Activated CD4-positive, alpha-beta T cell treated with anti-CD3 and anti-CD28 coated beads, Interleukin-2, amount 10 ng/mL, durations not matched to agents 7 days and 5 days (primary cell): ENCODE measurements at places on chromosomes 3 and 15.

GRCh38 chr15:60496853-60497252 is 17.9 kb upstream of the ICE2 start:
- DNase-seq: no peak
- H3K27ac ChIP-seq: peak overlapping the region; percentile 9
- no peaks in the 10 kb centered on the region for H3K27me3 ChIP-seq
- no peak overlapping the region for H3K4me3 ChIP-seq

DNA sequence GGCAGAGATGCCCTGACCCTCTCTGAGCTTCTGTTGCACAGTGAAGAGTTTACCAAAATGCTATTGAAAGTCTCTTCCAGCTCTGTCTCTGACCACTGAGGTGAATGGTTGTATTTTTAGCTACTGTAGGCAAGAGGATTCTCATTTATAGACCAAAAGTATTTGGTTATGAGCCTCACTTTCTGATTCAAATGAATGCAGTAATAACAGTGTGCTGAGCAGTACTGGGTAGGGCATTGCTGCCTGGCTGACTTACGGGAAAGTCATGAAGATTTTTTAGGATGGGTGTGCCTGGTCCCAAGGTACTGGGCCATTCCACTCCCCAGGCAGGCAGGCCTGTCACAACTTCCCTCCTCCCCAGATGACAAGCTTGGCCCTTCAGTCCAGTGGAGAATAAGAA is 15.5 kb downstream of the PLA1A start:
- no peak overlapping the region for H3K27ac ChIP-seq
- no peak for DNase-seq
- H3K36me3 ChIP-seq: no peaks in the 10 kb centered on the region
- H3K4me3 ChIP-seq: no peak overlapping the region

GRCh38 chr3:6528951-6529350 is 332.0 kb upstream of the GRM7 start:
- H3K4me1 ChIP-seq: no peaks in the 10 kb centered on the region
- DNase-seq: no peak
- no peaks in the 10 kb centered on the region for H3K36me3 ChIP-seq
- no peaks in the 10 kb centered on the region for H3K27me3 ChIP-seq
- no peak overlapping the region for H3K4me3 ChIP-seq

DNA sequence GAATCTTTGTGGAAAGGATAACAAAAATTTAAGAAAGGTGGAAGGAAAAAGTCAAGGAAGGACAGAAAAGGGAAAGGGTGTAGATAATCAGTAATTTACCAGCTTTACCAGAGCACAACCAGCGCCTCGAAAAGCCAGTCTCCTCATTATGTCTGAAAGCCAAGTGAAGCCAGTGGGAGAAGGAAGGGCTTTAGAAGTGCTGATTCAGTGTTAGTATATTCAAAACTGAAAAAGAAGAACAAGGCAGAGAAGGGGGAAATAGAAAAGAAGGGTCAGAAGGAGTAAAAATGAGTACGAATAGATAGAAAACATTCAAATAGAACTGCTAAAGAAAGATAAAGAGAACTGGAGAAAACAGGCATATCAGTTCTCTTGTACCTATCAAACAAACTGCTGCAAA is 4.1 kb downstream of the PBRM1 start:
- H3K4me3 ChIP-seq: no peak overlapping the region
- peaks cover 59% of the 10 kb centered on the region for H3K36me3 ChIP-seq

GRCh38 chr15:74191798-74192197 is 10.8 kb downstream of the STRA6 start:
- no peaks in the 10 kb centered on the region for H3K27me3 ChIP-seq
- no peaks in the 10 kb centered on the region for H3K4me1 ChIP-seq
- no peak overlapping the region for H3K27ac ChIP-seq
- H3K4me3 ChIP-seq: no peak overlapping the region
- H3K36me3 ChIP-seq: no peaks in the 10 kb centered on the region

DNA sequence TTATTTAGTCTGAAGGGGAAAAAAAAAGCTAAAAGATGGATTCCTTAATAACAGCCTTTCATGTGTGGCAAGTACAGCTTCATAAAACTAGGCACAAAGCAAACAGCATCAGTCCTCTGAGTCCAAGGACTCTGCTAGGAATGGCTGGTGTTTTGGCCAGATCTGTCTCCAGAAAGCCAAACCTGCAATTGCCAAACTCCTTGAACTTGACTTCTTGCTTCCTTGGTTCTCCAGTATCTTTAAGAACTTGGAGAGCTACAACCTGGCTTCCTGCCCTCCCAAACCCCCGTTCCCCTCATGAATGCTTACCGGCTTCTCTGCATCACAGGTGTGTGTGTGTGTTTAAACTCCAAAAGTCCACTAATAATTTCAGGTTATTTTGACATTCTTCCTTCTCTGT is 1.6 kb upstream of the PLOD2 start:
- H3K4me3 ChIP-seq: no peak overlapping the region
- no peak for DNase-seq
- H3K27me3 ChIP-seq: peaks cover 55% of the 10 kb centered on the region
- no peaks in the 10 kb centered on the region for H3K36me3 ChIP-seq
- H3K27ac ChIP-seq: no peak overlapping the region
